ENCODE measurements at places on chromosomes 2 and 18.

DNA sequence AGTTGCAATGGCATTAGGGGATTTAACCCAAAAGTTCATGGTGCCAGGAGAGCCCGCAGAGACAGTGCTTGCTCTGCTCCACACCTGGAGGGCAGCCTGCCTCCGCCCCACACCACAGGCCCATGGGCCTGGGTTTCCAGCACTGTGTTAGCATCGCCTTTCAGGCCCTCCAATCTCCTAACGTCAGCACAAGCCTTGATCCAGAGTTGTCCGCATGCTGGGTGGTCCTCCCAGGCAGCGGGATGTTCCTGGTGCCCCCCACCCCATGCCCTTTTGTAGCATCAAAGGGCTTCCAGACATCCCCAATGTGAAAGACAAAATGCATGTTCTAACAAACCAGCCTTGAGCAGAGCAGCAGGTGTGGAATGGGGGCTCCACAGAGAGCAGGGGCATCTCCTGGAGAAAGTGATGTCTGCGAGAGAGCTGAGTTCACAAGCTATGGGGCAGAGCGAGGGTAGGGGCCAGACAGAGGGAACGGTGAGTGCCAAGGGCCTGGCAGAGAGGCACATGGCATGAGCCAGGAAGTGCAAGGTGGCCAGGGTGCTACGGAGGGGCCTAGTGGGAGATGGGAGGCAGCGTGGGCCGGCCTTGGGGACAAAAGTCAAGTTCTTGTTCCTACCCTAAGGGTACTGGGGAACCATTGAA is 119.2 kb downstream of the CYP26B1 start:
- no peak for DNase-seq

- no peak for DNase-seq
Measured at GRCh38 chr2:238155051-238155760, 3.6 kb upstream of the ERFE start.

DNA sequence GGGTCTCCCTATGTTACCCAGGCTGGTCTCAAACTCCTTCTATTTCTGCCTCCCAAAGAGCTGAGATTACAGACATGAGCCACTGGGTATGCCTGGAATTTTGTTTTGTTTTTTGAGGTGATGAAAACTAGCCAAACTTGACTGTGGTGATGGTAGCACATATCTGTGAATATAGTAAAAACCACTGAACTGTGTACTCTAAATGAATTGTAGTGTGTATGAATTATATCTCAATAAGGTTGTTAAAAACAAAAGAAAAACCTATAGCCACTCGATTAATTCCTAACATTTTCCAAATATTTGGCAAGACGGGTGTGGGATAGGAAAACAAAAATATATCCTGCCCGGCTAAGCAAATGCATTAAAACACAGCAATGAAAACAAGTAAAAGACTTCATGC is 1302.3 kb upstream of the CHAC2 start:
- DNase-seq: peak; percentile 68

DNA sequence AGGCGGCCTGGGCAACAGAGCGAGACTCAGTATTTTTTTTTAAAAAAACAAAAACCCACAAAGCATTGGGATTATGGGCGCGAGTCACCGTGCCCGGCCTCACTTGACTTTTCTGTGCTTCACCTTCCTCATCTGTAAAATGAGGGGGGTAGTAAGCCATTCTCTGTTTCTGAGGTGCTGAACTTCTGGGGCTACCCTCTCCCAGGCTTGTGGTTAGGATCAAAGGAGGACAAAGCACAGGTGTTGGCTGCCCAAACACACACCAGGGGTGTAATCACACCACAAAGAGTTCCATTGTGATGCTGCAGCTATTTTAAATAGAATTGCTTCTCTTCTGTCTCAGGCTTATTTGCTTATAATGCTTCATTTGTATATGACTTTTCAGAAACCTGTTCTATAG is 35.8 kb upstream of the INHBB start:
- no peak for DNase-seq

DNA sequence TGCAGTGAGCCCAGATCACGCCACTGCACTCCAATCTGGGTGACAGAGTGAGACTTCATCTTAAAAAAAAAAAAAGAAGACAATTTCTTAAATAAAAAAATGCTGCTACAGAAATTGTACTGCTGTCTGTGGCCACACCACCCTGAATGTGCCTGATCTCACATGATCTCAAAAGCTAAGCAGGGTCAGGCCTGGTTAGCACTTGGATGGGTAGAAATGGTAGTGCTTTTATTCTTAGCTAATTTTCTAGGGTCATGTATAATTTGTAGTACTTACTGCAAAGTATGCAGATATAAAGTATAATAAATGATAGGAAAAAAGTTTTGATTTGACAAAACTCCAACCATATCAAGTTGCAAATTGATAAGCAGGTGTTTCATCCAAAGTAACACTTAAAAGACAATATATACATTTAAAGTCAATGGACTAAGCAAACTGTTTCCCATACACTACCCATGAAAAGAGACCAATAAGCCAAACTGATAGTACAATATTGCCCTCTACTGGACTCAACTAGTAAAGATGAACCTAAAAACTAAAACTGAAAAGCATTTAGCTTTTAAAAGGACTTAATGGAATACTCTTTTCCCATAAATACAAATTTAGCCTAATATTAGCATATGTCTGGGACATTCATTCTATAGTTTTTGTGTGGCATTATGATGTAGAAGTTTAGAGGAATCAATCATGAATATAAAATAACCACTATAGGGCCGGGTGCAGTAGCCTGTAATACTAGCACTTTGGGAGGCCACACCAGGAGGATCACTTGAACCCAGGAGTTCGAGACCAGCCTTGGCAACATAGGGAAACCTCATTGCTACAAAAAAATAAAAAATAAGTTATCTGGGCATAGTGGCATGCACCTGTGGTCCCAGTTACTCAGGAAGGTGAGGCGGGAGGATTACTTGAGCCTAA is 18.6 kb upstream of the PEX13 start:
- DNase-seq: no peak

DNA sequence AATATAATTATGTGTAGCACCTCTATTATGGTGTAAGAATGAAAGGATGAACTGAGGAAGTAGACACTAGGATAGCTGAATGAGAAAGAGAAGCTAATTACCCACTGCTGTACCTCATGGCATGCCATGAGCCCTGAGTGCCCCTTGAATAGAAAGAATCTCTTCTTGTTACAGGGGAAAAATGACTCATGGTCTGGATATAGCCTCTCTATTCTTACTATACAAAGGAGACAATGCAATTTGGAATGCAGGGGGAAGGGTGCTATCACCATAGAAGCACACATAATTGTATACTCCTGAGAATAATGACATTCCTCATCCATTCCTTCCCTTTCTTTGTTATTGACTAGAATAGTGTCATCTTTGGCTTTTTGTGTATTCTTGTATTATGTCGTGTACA is 385.2 kb downstream of the CDH7 start:
- DNase-seq: no peak

- DNase-seq: no peak
Measured at GRCh38 chr2:205245652-205246051, 436.6 kb upstream of the NRP2 start.

GRCh38 chr2:28327956-28328922 is 64.4 kb upstream of the FOSL2 start:
- no peak for DNase-seq

GRCh38 chr18:79489051-79489898 is 93.5 kb downstream of the NFATC1 start:
- DNase-seq: no peak

DNA sequence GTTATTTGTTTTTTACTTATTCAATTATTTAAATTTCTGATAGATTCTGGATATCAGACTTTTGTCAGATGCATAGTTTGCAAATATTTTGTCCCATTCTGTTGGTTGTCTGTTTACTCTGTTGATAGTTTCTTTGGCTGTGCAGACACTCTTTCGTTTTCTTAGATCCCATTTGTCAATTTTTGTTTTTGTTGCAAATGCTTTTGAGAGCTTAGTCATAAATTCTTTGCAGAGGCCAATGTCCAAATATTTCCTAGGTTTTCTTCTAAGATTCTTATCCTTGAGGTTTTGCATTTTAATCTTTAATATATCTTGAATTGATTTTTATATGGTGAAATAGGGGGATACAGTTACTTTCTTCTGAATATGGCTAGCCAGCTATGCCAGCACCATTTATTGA is 112.7 kb upstream of the SESTD1 start:
- peak; percentile 1 for DNase-seq

DNA sequence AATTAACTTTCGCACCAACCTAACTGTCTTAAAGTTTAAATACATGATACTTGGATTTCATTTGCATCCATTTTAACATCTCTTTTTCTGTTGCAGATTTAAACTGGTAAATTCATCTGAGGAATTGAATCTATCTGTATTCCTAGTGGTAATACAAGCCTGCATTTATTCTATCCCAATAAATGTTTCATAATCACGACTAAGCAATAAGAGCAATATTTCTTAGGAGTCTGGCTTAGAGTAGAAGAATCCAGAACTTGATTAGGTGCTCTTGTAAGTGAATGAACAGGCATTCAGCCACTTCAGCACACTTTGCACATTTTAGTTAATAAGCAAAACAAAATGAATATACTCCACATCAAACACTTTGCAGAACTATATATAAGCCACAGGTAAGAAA is 27.0 kb downstream of the MSH6 start:
- no peak for DNase-seq

DNA sequence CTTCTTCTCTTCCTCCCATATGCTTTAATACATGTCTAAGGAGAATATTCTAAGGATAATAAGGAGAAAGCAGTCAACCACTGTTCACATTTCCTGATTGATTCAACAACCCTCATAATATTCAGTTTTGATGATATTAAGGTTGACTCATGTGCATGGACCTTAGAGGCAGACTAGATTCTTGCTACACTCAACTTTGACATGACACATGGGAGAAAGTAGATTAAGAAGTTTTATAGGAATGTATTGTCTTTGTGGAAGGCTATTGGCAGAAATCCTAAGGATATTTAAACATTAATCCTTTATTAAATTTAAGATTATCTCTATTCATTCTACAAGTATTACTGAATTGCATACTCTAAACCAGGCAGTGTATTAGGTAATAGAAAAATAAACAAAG is 309.1 kb upstream of the CYRIA start:
- DNase-seq: no peak

DNA sequence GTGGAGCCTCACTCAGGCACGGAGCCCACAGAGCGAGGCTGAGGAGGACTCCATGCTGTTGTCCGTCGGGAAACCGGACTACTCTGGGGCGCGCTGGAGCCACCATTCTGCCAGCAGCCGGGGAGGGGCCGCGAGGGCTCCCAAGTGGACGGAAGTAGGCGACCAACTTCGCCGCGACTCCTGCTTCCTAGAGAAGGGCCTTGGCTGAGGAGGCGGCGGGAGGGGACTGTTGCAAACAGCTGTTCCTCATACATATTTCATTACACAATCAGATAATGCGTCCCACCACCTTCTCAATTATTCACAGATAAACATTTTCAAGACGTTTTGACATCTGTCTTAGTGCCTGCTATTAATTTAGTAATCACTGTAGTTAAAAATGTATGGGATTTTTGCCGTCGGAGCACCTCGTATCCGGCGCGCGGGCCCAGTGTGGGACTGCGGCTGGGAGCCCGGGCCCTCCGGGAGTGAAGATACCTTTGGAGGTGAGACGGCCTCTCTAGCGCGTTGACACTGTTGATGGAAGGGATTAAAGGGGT is 11.7 kb upstream of the SIX3 start:
- no peak for DNase-seq

DNA sequence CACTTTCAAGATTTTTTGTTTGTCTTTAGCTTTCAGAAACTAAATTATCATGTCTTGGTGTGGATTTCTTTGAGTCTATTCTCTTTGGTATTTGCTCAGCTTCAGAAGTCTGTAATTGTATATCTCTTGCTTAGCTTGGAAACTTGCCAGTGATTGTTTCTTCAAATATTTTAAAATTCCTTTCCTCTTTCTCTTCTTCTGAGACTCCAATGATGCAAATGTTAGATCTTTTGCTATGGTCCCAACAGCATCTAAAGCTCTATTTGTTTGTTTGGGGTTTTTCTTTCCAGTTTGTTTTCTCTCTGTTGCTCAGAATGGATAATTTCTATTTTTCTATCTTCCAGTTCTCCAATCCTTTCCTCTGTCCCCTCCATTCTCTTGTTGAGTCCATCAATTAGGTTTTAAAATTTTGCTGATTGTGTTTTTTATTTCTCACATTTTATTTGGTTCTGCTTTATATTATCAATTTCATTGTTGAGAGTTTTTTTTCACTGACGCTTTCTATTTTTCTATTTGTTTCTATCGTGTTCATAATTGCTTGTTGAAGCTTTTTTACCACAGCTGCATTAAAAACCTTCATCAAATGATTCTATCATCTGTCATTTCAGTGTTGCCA is 81.5 kb upstream of the DAPL1 start:
- DNase-seq: no peak

- DNase-seq: no peak
Measured at GRCh38 chr2:105415007-105415406, 16.2 kb upstream of the FHL2 start.

GRCh38 chr2:71778514-71778913 is 325.2 kb downstream of the DYSF start:
- DNase-seq: no peak

GRCh38 chr18:43396266-43396665 is 119.0 kb upstream of the SYT4 start:
- DNase-seq: no peak

- DNase-seq: no peak
Measured at GRCh38 chr2:64283006-64283570, 138.9 kb upstream of the PELI1 start.

DNA sequence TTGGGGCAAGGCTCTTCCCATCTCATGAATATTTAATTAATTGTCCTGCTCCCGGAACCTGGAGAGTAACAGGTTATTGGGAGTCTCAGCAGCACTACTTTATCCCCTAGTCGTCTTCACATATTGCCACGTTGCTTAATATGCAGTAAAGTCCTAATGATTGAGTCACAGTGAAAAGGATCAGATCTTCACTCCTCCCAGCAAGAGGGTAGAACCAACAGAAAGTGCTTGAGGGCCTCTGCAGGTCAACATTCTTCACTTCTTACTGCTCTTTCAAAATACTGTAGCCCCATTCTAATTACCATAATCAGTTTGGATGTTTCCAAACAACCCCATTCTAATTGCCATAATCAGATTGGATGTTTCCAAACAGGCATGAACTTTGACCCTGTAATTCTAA is 801.0 kb downstream of the LRRTM4 start:
- DNase-seq: no peak

DNA sequence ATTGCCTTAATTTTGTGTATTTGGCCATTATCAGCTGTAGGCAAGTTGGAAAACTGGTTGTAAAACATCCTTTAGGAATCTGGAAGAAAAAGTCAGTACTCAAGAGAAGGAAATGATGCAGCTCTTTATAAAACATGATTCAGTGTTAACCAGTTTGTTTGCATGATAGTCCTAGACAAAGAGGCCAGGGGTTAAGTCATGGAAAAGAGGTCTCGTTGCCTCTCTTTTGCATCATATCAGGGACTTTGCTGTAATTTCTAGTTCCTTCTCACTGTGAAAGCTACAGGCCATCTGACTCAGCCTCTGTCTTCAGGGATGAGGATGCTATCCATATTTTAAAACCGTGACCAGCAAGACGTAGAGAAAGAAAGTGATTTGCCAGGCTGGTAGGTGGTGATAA is 38.0 kb downstream of the NPAS2 start:
- DNase-seq: no peak

GRCh38 chr2:151481744-151482143 is 72.0 kb downstream of the RIF1 start:
- DNase-seq: no peak

GRCh38 chr2:96877631-96878092 is 7.8 kb upstream of the SEMA4C start:
- DNase-seq: no peak

GRCh38 chr2:159227467-159227866 is 59.0 kb downstream of the WDSUB1 start:
- DNase-seq: no peak

GRCh38 chr2:173979751-173980351 is 14.7 kb upstream of the SP3 start:
- DNase-seq: no peak
